ENCODE measurements at places on chromosomes 11 and 22.

GRCh38 chr22:22168941-22169867 lies 75.4 kb upstream of the VPREB1 start:
- no peak for DNase-seq

- DNase-seq, result no peak
These were observed 47.8 kb upstream of the OR5P2 start for GRCh38 chr11:7844521-7844920.

GRCh38 chr22:20130731-20131596 lies 640 bp upstream of the ZDHHC8 start:
- DNase-seq, result no peak

DNA sequence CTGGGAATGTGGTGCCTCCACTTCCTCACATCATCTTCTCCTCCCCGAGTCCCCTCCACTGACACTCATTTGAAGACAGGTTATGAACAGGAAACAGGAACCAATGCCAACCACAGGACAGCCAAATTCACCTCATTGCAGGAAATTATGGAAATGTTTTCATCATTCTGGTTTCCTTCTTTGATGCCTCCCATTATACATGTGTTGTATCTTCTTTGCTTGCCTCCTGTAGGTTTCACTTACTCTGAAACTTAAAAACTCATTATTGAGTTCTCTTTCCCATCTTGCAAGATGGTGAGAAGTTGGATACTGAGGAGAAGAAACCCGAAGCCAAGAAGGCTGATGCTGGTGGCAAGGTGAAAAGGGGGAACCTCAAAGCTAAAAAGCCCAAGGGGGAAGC lies 108.5 kb downstream of the PHF21B start:
- no peak for DNase-seq

DNA sequence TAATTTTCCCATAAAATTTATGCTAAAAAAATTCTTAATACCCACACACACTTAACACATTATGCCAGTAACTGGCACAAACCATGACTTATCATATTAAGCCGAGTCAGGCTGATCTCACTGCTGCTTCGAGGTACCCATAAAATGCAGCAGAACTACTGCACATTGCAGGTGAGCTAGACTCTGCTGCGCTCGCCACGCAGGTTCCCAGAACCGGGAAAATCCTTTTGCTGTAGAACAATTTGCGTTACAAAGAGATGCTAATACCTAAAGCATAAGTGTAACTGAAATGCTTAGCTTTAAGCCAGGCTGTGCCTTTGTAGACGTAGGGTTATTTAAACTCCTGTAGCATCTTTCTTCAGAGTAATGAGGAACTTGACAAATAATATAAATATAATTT lies 200.3 kb downstream of the MSANTD4 start:
- DNase-seq, result no peak

DNA sequence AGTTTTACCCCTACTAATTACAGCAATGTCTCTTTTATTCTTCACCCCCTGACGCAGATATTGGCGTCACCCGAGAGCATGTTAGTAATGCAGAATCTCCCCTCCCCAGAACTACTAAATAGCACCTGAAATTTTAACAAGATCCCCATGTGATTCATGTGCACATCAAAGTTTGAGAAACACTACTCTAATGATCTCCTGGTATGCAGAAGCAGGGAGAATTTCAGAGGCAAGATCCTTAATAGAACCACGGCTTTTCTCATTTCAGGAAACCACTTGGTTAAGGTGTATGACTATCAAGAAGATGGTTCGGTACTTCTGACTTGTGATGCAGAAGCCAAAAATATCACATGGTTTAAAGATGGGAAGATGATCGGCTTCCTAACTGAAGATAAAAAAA lies 5.3 kb downstream of the CD3G start:
- DNase-seq, result no peak

DNA sequence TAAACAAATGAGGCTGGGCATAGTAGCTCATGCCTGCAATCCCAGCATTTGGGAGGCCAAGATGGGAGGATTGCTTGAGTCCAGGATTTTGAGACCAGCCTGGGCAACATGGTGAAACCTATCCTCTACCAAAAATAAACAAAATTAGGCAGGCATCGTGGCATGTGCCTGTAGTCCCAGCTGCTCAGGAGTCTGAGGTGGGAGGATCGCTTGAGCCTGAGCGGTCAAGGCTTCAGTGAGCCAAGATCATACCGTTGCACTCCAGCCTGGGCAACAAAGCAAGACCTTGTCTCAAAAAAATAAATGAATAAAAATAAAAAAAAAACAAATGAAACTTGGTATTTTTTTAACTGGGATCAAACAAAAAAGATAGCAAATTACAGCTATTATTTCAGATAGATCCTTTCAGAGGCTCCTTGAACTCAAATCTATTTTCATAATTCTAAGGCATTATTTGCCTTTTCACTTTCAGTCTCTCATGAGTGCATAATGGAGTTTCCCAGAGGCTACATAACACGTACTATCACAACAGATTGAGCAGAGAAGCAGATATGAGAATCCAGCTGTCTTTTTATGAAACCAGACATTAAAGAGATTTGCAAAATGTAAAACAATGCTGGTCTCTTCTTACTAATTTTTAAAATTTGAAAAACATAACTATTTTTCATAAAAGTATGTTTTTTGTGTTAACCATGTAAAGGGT lies 23.1 kb downstream of the DDIAS start:
- DNase-seq, result no peak

DNA sequence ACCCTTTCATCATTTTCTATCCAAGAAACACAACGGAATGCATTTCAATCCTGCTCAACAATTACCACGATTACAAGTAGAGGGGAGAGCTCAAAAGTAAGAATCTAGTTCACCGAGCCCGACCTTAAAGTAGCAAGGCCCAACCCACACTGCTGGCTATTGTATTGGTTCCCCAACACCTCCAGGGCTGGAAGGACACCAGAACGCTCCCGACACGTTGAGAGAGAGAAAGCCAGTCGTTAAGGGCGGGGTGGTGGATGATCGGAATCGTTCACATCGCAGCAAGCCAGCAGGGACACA lies 690 bp downstream of the CKAP5 start:
- peak; percentile 40 for DNase-seq

GRCh38 chr11:26297189-26297975 lies 34.5 kb upstream of the ANO3 start:
- peak; percentile 18 for DNase-seq

GRCh38 chr22:42217752-42218280 lies 52.6 kb downstream of the TCF20 start:
- peak; percentile 50 for DNase-seq

DNA sequence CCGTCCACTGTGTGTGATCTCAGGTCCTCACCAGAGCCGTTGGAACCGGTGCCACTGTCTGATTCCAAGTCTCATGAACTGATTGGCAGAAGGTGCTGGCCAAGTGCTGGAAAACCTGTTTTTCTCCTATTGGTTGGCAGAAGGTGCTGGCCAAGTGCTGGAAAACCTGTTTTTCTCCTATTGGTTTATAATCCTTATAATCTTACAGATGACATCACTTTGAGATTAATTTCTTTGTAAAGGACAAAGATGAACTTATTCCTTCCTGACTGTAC lies 1106.3 kb downstream of the BRD1 start:
- no peak for DNase-seq

DNA sequence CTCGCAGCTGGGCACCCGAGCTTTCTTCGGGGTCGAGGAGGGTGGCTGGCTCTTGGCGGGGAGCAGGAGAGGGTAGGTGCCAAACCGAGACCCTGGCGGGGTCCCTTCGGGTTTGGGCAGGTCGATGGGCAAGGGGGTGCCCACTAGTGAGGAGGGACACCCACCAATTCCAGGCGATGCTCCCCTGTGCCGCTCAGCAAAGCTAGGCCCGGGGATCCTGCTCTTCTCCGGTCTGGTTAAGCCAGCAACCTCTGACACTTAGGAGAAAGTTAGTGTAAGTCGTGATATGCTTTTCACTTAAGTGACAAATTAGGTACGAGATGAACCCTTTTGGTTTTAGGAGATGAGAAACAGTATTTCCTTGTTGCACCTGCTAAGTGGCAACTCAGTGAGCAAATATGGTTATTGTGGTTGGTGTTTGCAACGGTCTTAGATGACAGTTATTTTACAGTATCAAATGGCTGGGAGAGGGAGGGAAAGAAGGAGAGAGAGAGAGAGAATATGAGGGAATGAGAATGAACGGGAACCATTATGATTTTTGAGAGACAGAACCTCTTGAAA lies 565 bp downstream of the NUCB2 start:
- DNase-seq, result no peak

DNA sequence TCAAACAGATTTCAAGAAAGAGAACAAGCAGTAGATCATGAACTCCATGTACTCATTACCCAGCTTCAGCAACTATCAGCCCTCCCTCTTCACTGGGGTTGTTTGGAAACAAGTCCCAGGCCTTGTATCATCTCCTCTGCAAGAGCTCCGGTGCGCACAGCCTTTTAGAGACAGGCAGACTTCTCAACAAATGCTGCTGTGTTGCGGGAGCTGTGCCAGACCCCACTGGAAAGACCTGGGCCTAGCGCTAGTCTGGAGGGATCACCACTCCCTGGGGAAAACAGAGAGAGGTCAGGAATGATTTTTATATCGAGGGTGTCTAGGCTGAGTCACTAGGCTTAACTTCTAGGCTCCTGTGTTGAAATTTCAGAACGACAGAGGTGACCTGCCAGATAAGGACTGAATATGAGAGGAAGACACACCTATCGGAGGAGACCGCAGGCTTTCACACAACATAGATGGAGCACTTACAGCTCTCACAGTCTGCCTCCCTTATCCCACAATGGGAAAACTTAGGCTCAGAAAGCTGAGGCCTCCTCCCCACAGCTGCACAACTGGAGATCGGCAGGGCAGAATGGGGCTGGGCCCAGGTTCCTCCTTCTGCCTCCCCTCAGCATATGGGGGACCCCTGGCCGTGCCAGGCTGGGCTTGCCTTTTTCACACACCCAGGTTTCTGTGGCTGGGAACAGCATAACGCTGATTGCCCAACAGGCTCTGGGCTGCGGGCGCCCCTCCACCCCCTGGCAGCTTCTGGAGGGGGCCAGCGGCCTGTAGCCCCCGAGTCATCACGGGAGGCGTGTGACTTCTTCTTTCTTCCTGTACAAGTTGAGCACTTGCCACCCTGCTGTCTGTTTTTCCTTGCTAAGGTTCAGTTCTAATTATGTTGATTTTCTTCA lies 86.0 kb downstream of the PKNOX2 start:
- no peak for DNase-seq

GRCh38 chr22:26709617-26710390 lies 52.4 kb downstream of the MIAT start:
- DNase-seq, result no peak

DNA sequence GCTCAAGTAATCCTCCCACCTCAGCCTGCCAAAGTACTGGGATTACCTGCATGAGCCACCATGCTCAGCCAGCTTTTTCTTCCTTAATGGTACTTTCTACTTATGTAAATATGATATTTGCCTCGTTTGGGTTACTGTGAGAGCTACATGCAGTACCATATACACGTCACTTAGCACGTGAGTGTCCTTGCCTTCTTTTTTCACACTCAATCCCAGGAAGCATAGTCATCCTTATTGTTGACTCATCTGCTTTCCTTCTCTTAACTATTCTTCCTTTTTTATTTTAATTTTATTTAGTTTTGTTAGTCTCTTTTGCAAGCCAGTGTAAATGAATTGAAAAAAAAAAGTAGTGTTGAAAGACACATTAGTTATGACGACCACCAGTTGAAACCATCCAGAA lies 205.9 kb downstream of the HIPK3 start:
- DNase-seq, result no peak

DNA sequence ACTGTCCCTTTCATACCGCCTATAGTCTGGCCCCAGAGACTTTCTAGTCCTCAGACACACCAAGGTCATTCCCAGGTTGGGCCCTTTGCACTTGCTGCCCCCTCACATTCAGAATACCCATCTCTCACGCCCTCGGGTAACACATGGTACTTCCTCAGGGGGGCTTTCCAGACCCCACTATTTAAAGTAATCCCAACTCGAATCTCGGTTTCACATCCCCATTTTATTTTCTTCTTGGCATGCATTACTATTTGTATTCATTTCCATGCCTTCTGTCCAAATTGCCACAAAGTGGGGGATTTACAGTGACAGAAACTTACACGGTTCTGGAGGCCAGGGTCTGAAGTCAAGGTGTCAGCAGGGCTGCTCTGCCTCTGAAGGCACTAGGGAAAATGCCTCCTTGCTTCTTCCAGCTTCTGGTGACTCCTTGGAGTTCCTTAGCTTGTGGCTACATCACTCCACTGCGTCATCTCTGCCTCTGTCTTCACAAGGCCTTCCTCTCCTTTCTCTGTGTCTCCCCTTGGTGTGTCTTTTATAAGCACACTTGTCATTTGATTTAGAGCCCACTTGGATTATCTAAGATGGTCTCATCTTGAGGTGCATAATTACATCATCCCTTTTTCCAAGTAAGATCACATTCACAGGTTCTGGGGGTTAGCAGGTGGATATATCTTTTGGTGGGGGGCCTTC lies 15.1 kb downstream of the RCN1 start:
- DNase-seq, result no peak

- DNase-seq, result no peak
These were observed 314.4 kb downstream of the CASP12 start for GRCh38 chr11:104583857-104584256.

- DNase-seq, result no peak
These were observed 149.2 kb downstream of the MIAT start for GRCh38 chr22:26806445-26807175.

- DNase-seq, result no peak
These were observed 87.2 kb downstream of the PHF21A start for GRCh38 chr11:46034041-46034440.

GRCh38 chr11:12287374-12288211 lies 89.8 kb upstream of the PARVA start:
- DNase-seq, result no peak

DNA sequence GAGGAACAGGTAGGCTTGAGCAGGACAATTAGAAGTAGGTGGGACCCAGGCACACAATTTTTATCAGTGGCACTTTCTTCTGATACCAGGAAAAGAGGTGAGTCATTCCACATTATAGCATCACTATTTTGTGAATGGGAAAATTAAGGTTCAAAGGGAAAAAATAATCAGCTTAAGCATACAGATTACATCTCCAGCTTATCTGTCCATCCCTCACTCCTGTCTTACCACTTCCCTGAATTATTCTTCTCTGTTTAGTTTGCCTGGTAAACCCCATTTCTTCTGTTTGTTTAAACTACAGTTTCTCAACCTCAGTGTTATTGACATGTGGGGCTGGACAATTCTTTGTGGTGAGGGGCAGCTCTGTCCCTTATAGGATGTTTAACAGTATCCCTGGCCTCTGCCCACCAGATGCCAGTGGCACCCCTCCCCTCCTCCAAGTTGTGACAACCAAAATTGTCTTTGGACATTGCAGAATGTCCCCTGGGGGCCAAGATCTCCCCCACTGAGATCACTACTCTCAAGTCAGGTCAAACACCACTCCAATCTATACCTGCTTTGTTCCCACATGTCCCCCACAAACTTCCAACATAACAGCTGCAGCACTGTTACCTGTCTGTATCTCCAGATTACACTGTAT lies 8.5 kb upstream of the XBP1 start:
- no peak for DNase-seq

GRCh38 chr11:3684819-3685172 lies 13.6 kb upstream of the CHRNA10 start:
- DNase-seq, result no peak

All from NT2/D1 (cell line).